ENCODE measurements at places on chromosomes 4 and X.

DNA sequence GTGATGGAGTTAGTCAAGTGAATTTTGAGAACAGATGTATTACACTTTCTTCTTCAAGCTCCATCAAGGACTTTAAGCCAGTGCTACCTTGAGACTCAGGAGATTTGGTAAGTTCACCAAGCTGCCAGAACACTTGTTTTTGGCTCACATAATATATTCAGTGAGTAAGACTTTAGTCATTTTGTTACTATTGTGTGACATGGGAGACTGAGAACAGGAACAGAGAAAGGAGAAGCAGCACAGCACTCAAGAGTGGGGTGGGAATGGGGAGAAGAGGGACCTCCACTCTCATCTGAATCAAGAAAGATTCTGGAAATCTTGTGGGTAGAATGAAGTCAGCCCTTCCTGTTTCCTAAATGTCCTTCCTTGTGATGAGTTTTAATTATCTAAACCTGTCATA, 87.3 kb upstream of the TET2 start:
- DNase-seq = no peak

- DNase-seq = no peak
Observed at GRCh38 chr4:78779280-78779679, 3.1 kb downstream of the BMP2K start.

GRCh38 chr4:40264995-40265909, 68.4 kb downstream of the RHOH start:
- DNase-seq = no peak

DNA sequence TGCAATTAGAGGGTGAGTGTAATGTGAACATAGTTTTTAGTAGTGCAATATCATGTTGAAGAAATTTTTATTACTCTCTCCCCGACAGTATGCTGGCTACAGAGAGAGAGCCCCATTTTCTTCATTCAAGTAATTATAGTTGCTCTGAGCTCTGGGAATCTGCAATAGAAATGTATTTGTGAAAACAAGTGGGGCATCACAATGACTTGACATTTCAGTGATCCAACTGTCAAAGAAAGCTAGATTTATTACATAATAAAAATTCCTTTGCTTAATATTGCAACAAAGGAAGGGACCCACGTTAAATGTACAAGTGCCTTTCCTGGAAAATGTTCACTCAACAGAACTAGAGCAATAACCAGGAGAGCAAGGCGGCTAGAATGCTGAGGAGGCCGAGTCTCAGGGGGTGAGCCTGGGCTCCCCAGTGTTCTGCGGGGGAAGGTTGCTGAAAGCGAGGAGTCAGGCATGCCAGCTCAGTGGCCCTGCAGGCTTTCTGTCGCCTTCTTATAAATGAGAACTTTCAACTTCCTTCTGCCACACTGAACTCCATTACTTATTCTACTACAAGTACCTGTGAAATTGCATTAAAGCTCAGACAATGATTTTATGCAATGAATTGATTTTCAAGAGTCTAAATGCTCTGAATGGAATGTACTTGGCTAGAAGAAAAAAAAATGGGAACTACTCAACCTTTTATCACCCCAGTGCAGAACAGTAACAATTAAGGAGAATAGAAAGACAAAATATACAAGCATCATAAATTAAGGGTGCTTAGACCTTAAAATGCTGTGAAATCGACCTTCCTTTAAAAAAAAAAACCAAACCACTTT, 476.4 kb downstream of the AFF2 start:
- no peak for DNase-seq

- DNase-seq = no peak
Observed at GRCh38 chrX:24494647-24495075, 29.6 kb downstream of the PDK3 start.

DNA sequence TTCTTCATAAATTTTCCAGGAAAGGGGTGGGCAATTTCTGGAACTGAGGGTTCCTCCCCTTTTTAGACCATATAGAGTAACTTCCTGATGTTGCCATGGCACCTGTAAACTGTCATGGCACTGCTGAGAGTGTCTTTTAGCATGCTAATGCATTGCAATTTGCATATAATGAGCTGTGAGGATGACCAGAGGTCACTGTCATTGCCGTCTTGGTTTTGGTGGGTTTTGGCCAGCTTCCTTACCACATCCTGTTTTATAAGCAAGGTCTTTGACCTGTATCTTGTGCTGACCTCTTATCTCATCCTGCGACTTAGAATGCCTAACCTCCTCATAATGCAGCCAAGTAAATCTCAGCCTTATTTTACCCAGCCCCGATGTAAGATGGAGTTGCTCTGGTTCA, 577.8 kb downstream of the NLGN4X start:
- DNase-seq = no peak

GRCh38 chr4:173231916-173232315, 63.3 kb downstream of the GALNT7 start:
- DNase-seq = no peak

DNA sequence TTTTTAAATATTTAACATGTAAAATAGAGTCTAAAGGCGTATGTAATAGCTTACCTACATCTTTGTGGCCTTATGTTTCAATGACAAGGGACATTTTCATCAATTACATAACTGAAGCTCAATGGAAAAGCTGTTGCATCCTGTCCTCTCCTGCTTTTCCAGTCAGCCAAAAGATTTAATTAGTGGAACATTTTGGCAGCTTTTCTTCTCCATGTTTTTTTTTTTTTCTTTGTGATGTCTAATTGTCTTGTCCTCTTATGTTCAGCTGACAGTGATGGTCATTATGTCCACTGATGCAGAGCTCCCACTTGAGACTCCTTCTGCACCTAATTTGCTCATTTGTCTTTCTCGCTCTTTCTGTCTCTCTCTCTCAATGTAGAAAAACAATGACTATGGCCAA, 422.2 kb downstream of the GABRG1 start:
- DNase-seq = no peak

GRCh38 chrX:19787305-19787815, 100.0 kb downstream of the SH3KBP1 start:
- DNase-seq = no peak

DNA sequence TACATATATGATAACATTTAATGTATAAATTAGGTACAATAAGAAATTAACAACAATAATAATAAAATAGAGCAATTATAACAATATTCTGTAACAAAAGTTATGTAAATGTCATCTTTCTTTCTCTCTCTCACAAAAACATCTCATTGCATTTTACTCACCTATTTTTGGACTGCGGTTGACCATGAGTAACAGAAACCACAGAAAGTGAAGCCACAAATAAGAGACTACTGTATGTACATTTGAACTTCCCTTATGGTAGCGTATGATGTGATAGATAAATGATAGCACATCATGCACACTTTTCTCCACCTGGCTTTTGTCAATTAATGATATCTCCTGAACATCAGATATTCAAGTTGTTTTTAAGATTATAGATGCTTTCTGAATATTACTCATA, 80.5 kb downstream of the HNRNPD start:
- no peak for DNase-seq

DNA sequence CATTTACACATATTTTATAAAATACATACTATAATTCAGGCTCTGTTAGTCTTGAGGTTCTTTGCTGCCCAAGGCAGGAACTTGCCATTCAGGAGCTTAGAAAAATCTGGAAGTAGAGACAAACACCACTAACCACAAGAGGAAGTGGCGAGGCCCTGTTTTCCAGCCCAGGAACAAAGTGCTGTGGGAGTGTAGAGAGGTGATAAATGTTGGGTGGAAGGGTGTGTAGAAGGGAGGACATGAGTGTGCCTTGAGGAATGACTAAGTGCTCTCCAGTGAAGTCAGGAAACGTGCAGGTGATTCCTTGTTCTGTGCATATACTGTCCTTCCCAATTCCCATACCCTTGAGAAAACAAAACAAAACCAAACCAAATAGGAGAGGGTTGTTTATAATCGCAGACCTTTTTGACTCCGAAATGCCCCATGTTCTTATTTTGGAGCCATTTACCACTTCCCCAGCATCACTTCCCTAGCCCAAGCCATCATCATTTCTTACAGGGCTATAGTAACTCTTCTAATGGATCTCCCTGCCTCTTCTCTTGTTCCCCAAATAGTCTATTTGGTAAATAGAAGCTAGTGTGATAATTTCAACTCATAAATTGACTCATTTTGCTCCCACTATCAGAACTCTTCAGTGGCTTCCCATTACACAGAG, 83.2 kb downstream of the GPAT3 start:
- no peak for DNase-seq

DNA sequence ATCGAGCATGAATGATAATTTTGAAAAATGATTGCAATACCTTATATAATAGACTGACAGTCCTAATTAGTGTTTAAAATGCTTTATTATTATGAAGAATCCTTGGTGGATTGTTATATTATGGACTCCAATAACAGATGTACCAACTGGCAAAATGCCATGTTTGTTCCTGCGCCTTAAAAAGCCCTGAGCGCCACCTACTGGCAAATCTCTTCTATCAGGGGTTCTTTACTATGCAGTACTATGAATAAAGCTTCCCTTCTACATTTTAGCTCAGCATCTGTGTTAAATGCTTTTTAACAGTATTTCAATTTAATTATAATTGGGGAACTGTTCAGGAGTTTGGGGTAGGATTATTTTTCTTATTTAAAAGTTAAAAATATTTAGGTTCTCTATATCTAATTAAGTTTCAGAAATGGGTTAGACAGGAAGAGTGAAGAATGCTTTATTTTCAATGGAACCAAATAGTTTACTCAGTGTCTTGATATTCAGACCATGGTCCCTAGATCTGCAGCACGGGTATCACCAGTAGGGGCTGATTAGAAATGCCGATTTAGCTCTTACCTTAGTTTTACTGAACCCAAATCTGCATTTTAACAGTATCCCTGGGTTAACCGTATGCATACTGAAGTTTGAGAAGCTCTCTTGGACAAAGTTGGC, 20.0 kb downstream of the CFAP97 start:
- peak; percentile 34 for DNase-seq

DNA sequence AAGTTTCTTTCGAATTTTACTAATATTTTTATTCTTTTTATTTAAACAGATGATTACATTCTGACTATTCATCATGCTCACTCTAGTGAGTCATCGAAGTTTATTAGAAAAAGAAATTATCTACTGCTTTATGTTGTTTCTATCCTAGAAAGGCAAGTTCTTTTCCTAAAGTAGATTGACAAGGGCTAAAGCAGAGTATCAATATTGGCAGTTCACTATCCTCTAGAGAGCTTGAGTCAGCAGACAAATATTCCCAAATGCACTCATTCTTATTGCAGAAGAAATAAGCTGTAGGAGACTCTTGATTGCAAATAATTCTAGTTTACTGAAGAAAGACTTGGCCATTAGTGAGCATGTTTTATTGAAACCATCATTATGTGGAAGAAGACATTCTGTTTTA, 911.8 kb downstream of the CENPC start:
- no peak for DNase-seq

DNA sequence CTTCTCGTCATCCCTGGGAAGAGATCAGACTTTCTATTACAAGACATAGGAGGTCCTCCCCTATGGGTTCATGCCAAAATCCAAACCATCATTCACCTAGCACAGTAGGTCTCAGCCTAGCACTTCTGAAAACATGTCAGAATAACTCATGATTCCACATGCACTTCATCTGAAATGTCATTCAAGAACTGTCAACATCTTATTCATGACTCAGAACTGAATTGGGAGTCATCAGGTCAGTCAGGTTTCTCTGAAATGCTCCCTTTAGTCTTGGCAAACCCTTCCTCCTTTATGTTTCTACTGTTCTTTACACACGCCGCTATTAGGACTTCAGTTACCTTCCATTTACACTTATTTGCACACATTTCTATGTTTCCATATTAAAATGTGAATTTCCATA, 67.2 kb downstream of the ANTXR2 start:
- no peak for DNase-seq

- DNase-seq = no peak
Observed at GRCh38 chrX:71439420-71439819, 73.3 kb downstream of the TAF1 start.

GRCh38 chrX:20517565-20517964, 250.9 kb upstream of the RPS6KA3 start:
- DNase-seq = no peak

DNA sequence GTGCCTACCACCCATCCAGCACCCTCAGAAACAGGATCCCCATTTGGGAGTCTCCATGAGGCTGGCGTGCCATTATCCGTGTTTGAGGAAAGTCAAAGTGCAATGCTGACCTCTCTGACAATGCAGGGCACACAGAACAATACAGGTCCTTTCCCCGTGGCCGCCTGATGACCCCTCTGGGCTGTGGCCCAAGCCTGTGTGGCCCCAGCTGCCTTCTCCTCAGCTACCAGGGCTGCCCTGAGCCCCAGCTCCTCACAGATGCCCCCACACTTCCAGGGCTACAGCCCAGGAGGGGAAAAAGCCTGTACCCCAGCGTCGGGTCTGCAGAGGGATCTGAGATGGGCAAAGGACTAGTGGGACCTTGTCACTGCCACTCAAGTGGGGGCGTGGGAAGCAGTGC, 15.5 kb downstream of the ZFYVE28 start:
- no peak for DNase-seq

DNA sequence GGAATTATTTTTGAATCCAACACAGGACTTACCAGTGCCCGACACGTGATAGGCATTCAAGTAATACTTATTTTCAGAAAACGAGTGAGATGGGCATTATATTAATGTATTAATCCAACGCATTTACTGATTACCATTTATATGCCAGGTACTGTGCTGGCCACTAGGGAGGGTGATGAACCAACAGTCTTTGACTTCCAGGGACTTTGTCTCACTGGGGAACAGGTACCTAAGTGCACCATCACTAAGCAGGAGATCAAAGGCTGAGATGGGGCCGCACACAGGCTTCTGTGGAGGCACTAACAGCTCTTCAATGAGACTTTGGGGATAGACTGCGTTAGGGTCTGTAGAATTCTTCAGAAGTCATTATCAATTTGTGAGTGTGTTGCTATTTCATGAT, 5.7 kb upstream of the TADA2B start:
- no peak for DNase-seq

DNA sequence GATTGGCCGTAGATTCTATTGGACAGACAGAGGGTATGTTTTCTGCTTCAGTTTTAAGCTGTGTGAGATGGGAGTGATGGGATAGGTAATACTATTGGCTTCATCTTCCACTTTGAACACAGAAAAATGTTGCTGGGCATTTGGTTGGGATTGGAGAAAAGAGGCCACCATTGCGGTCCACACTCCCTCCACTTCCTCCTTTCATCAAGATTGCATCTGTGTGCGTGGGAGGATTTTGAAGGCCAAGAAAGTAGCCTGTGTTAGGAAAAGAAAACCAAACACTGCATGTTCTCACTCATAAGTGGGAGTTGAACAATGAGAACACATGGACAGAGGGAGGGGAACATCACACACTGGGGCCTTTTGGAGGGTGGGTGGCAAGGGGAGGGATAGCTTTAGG, 56.4 kb downstream of the EGF start:
- DNase-seq = no peak

DNA sequence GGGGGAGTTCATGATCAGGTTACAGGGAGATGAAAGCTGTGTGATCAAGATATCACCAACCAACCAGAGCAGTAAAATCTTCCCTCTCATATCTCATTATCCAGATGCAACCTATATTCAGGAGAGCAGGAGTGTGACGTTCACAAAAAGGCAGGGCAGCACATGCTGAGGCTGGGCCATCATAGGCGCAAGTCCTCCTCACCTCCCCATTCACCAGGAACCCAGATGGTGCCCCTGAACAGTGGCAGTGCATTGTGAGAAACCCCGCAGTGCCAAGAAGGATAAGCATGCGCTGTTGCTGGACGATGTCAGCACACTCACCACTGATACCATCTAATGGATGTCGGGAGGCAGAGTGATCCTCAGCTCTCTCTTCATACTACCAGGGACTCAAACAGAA, 170.9 kb downstream of the COL25A1 start:
- no peak for DNase-seq

GRCh38 chr4:106355193-106355592, 13.4 kb downstream of the GIMD1 start:
- no peak for DNase-seq

Measured in 8988T (cell line).